ENCODE measurements at places on chromosomes 5 and 9. TPM values are rescaled to one million over a fixed set of nuclear protein-coding genes. Genes with fewer than 3 reads are reported as not detected.

GRCh38 chr9:84756171-84756570 is 86.6 kb downstream of the NTRK2 start:
- DNase-seq, result no peak

DNA sequence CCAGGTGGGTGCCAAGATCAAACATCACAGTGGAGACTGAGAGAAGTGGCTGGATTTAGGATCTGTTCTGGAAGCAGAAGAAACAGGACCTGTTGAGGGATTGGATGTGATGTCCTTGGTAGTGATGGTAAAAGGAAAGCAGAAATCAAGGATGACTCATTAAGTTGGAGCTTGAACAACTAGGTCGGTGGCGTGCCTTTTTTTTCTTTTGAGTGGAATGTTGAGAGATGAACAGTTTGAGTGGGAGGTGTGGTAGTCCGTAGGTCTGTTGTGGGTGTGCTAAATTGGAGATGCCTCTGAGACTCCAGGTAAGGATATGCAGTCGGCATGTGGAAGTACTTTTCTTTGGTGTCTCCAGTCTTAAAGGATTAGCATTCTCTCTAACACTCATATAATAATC is 92.1 kb upstream of the IL12B start:
- no peak for DNase-seq

DNA sequence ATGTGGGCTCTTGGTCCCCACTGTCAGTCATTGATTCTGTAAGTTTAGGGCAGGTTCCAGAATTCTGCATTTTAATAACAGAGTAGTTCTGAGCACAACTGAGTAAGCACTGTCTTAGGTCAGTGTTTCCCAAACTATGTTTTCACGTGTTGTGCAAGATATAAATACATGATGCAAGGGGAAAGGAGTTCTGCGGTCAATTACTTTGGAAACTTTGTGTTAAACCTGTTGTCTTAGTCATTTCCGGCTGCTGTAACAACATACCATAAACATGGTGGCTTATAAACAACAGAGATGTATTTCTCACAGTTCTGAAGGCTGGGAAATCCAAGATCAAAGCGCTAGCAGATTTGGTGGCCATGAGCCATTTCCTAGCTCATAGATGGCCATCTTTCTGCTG is 69.8 kb downstream of the EQTN start:
- DNase-seq, result no peak

Gene ALDH1B1
- total RNA-seq, result 64.6 TPM

- no peak for DNase-seq
These were observed 2.5 kb upstream of the PHF19 start for GRCh38 chr9:120879446-120879845.

DNA sequence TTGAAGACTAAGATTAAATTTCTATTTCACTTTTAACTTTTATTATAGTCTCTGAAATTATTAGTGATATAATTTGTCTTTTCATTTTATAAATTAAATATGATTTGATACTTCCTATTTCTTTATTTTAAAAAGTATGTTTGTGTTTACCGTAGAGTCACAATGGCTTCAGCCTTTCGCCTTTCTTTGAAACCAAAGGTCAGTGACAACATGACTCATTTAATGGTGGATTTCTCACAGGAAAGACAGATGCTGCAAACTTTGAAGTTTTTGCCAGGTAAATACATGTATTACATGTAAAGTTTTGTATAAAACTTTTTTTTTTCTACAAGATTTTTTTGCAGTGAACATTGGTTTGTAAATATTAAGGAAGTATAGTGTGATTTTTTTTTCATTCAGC is 36.4 kb downstream of the FSD1L start:
- no peak for DNase-seq

DNA sequence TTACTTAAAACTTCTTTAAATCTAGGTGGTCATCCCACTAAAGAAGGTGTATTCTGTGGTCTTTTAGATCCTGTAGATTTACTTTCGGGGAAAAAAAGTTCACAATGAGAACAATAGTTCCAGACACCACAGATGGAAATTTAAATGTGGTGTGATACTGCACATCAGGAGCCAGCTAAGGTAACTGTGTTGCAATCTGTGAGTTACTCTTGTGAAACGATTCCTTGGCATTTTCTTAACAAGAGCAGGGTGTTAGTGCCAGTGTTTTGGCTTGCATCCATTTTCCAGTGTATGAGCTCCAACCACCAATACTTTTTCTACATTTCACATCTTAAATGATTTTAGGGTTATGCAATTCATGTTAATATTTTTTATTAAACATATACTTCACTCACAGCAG is 674.5 kb downstream of the CETN3 start:
- no peak for DNase-seq

Gene SLC46A2
- 0.07 TPM for total RNA-seq

DNA sequence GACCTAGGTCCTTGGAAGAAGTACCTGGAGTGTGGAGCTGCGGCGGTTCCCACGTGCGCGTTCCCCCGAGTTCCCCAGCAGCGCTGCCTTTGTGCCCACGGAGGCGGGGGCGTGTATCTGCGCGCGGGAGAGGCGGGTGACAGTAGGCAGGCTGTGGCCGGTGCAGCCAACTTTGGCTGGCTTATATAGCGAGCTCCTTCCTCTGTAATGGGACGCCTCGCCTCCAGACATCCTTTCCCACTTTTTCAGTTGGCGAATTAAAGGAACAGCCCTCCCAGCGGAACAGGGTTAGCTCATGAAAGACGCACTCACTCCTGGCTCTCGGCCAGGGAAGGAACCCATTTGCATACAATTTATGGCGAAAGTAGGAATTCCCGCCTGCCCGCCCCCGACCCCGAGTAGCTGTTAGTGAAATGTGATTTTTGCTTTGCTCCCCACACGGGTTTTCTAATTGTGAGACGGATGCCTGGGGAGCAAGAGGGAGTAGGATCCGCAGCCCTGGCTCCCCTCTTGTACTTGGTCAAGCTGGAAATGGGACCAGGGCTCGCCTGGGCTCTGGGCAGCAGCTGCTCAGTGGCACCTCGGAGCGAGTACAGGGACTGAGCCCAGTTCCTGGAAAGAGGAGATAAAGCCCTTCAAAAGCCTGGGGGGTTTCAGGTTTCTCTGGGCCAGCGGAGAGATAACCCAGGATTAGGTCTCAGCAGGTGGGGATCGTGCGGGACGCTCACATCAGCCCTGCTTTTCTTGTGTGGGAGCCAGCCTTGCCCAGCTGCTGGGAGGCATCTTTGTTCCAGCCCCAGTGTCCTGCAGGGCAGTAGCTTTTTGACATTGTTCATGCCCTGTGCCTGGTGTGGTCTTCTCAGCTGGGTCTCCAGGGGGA is at the start of gene TNC:
Gene TNC (minus strand): TSS at position 159 of the 880 bp plus-strand sequence. CDS start 27,139 bp downstream, outside the sequence.
- DNase-seq, result peak; percentile 65

Gene PCDHB2
- total RNA-seq, result 23.1 TPM

Gene CIZ1
- total RNA-seq, result 90.6 TPM

DNA sequence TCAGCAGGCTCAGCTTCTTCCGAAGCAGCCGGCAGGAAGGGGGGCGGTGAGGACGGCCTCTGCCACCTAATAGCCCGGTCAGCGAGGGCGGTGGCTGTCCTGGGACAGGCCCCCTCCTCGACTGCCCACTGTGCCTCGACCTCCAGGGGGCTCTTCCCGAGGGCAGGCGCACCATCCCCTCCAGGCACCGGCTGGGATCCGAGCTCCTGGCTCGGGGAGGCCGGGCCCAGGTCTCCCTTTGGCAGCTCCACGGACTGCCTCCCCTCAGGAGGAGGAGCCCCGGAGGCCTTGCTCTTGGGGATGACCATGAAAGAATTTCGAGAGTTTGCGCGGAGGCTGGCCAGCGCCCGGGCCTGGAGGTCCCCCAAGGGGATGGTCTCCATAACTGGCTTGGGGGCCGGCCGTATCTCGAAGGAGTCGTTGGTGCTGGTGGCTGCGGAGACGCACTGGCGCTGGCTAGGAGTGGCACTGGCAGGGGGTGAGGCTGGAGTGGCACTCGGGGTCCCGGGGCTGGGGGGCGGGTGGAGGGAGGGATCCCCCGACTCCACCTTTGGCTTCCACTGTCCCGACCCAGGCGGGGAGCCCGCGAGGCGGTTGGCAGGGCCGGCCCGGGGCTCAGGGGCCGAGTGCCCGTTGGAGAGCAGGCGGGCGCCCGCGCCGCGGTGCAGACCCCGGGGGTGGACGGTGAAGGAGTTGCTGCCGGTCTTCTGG is 975 bp downstream of the TPRN start:
- peak; percentile 45 for DNase-seq

Gene SMC2
- 28.5 TPM for total RNA-seq

GRCh38 chr9:83013867-83014605 is 48.9 kb downstream of the RASEF start:
- DNase-seq, result no peak

DNA sequence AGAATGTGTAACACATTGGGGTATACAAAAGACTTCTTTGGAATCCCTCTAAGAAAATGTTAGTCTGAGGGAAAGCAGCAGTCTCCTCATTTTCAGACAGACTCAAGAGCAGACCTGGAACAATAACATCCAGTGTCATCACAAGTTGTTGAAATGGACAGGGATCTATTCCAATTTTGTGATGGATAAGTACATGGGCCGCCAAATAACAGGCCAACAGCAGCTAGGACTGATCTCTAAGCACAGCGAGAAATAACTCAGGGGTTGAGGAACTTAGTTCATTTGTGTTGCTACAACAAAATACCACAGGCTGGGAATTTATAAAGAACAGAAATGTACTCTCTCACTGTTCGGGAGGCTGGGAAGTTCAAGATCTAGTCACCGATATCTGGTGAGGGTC is 7.6 kb upstream of the ITGA2 start:
- no peak for DNase-seq

Gene SHISAL2B
- total RNA-seq, result 11.1 TPM
